ENCODE measurements at places on chromosomes 11 and 22.

DNA sequence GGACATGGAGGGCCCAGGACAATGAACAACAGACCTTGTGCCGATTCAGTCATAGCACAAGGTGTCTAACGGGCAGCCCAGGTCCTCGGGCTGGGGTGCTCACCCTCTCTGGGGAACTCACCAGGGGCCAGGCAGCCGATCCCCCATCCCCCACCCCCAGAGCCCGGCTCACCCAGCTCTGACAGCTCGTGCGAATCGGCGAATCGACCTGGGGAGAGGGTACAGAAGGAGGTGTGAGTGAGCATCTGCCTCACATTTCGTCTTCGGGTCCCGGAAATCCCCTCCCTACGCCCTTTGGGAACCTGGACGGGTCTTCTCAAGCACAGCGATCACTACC is 423 bp downstream of the PEX16 start:
- no peak for DNase-seq

DNA sequence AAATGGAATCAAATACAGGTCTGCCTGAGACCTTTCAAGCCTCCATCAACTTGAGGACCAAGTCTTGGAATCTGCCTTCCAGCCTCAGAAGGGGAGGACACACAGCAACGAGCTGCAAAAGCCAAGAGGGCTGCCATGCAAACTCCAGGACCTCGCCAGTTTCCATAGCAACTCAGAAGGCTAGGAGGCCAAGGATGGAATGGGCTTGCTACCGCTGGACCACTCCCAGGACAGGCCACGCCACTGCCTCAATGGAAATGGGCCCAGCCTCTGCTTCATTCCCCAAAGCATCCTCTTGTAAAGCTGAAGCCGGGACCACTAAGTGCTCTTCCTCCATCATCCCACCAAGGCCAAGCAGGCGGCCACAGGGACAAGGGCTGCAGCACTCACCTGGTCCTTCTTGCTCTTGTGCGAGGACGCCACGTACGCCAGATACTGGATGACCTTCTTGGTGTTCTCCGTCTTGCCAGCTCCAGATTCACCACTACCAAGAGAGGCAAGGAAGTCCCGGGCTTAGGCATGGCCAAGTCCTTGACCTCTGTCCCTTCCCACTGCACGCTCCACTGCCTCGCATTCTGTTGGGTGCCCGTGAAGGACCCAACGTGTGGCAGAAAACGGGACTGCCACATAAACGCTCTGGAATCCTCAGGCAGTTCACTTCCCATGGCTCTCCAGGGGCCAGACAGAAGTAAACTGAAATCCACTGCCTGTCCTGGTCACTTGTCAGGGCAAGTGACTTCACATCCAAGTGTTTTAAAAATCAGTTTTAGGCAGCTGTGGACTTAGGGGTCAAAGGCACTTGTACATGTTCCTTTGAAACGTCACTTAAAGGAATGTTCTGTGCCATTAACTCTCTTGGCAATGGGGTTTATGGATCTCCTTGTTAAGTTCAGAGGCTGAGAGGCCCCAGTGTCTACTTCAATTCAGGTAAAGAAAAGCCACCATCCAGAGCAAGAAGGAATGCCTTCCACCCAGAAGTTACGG is 61.3 kb downstream of the MYH9 start:
- DNase-seq: no peak

GRCh38 chr11:84714316-84714780 is 912.8 kb downstream of the DLG2 start:
- no peak for DNase-seq

DNA sequence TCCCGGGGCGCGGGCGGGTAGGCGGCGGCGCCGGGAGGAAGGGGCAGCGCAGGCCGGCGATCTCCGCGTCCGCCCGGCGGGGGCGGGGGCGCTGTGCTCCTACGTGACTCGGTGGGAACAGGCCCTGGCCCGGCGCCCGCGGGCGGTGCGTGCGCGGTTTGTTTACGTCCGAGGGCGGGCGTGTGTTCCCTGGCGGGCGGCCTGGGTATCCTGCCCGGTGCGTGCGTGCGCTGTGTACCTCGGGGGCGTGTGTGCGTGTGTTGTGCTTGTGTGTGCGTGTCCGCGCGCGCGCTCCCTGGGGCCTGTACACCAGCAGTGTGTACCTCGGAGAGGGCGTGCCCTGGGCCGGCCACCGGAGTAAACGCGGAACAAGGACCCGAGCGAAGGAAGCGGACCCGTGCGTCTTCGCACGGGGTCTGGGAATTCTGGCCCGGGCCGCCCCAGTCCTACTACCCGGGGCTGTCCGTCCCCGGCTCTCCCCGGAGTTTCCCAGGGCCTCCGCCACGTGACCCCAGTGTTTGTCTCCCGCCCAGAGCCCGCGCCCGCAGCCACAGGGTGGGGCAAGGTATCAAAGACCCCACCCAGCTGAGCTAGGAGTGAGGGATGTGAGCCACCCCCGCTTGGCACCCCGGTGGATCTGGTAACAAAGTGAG is 769 bp downstream of the MAFF start:
- peak; percentile 56 for DNase-seq

DNA sequence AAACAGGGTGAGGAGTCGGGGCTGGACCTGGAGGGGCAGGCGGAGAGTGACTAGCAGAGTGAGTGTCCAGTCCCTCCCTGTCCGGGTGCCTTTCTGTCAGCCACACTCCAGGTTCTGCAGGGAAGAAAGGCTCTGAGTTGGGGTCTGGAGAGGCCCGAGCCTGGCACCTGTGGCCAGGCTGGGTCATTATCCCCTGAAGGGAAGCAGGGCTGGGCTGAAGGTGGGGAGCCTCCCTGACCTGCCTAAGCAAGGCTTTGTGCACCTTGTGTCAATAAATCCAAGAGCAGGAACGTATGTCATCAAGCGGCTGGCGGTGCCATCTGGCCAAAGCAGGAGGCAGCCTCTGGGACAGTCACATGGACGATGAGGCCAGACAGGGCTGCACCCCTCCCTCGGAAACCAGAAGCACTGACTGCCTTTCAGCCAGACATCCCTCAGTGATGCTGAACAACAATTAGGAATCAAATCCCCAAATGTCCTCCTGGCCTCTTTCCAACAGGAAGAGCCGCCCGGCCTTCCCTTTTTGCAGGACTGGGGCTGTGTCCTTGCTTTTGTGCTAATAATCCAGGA is 73.9 kb upstream of the FGF3 start:
- DNase-seq: no peak

GRCh38 chr11:9059406-9059805 is 32.0 kb downstream of the SCUBE2 start:
- DNase-seq: no peak

GRCh38 chr11:86314636-86315035 is 12.6 kb downstream of the HIKESHI start:
- DNase-seq: no peak

- DNase-seq: no peak
These were observed 36.3 kb upstream of the LYVE1 start for GRCh38 chr11:10604798-10605197.

GRCh38 chr11:114174712-114175495 is 115.4 kb downstream of the ZBTB16 start:
- no peak for DNase-seq

DNA sequence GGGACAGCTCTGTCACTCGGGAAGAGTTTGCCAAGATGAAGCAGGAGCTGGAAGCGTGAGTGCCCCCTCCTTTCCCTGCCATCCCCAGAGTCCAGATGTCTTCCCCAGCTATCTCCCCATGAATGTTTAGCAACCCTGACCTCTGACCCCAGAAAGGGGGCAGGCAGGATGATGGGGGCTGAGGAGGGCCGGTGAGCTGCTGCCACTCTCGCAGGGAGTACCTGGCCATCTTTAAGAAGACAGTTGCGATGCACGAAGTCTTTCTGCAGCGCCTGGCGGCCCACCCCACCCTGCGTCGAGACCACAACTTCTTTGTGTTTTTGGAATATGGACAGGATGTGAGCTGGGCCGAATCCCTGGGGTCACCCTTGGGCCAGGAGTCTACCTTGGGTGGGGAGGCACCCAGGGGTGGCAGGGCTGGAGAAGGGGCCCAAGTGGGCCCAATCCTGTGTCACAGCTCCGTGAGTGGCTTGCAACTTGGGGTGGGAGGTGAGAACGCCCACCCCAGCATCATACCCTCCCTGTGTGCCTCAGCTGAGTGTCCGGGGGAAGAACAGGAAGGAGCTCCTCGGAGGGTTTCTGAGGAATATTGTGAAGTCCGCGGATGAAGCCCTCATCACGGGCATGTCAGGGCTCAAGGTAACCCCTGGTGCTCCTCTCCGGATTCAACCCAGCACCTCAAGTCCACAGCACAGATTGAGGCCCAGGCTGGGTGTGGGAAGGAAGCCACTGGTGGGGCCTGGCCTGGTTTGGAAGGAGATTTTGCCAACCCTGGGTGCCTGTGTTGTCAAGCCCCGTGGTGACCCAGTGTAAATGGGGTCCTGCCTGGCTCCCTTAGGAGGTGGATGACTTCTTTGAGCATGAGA is 7.5 kb downstream of the CFL1 start:
- DNase-seq: no peak

DNA sequence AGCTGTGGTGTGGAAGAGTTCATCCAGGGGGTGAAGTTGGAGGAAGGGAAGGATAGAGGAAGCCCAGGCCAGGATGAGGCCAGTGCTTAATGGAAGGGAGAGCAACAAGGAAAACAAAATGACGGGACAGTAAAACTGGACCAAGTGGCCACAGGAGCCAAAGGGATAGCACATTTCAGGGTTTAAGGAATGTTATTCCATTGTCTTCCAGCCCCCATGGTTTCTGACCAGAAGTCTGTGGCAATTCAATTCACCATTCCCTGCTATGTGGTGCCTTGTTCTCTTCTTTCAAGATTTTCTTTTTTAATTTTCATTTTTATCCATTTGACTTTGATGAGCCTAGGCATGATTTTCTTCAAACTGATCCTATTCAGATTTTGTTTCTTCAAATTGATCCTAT is 22.5 kb downstream of the IGF2 start:
- DNase-seq: no peak

GRCh38 chr11:34558673-34559072 is 45.1 kb upstream of the ELF5 start:
- DNase-seq: no peak

DNA sequence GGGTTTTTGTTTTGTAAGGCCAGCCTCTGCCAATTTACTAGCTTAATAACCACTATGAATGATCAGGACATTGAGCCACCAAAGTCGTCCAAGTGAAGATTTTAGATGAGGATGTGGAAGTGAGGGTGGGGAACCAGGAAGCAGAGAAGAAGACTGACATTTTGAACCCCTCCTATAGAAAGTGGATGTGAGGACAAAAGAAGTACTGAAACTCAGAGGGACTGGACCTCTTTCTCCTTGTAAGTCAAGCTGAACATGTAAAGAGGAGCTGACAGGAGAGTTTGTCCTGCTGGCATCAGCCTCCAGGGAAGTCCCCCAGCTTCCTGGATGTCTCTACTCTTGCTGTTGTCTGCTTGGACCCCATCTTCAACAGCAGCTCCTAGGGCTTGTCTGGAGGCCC is 338.2 kb upstream of the NCAM1 start:
- no peak for DNase-seq

DNA sequence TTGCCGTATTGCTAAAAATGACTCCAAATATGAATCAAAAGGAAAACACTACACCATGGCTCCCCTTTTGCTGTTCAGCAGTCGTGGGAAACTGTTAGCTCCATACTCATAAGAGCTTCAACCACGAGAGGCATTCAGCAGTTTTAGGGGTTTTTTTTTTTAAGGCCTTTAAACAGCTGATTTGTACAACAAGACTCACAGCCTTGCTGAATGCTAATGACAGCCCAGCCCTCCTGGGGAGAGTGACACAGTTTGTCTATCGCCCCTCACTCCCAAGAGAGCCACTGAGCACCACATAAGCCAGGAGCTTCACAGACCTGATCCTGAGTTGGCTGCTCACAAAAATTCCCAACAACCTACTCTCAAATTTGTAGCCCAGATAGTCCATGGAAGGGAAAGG is 32.4 kb downstream of the GALNT18 start:
- DNase-seq: no peak

GRCh38 chr22:36197514-36198146 is 4.0 kb downstream of the APOL4 start:
- DNase-seq: no peak

GRCh38 chr11:134479206-134480135 is 67.4 kb upstream of the B3GAT1 start:
- no peak for DNase-seq

DNA sequence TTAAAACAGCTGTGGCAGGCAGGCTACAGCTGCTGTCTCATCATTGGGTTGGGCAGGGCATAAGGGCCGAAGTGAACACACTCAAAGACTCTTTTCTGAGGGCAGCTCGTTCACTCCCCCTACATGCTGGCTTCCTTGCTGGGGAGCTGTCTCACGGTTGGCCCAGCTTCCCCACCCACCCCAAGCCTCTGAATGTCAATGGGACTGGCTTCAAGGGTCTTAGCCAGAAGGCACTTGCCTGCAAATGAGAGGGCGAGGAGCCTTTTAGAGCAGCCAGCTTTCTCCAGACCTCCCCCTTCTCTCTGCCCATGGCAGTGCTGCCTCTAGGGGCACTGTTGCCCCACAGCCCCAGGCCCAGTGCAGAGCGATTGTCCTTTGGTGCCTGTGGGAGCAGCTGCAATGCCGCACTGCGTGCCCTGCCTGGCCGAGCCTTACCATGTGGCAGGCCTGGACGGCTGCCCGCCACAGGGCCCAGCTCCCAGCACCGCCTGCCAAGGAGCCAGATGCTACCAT is 94.7 kb upstream of the RASSF10 start:
- no peak for DNase-seq

GRCh38 chr11:118953265-118953664 is 2.8 kb upstream of the UPK2 start:
- DNase-seq: no peak

DNA sequence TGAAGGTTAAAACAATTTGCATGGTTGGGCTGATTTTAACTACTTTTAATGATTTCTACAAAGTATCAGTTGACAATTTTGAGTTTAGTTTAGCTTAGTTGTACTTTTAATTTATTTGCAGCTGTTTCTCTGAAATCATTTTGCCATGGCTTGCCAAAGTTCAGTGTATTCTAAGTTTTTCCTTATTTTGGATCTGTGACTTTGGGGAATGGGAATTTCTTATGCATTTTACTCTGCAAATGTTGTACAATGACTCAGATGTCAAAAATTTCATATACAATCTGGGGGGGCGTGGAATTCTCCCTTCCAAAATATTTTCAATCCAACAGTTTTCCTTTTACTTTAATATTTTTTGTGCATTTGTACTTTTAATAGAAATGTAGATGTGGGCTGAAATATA is 8.9 kb upstream of the DCHS1 start:
- no peak for DNase-seq

- no peak for DNase-seq
These were observed 205.7 kb downstream of the SNX19 start for GRCh38 chr11:130710497-130711012.

- DNase-seq: no peak
These were observed 129.6 kb downstream of the SLC17A6 start for GRCh38 chr11:22467741-22468140.

DNA sequence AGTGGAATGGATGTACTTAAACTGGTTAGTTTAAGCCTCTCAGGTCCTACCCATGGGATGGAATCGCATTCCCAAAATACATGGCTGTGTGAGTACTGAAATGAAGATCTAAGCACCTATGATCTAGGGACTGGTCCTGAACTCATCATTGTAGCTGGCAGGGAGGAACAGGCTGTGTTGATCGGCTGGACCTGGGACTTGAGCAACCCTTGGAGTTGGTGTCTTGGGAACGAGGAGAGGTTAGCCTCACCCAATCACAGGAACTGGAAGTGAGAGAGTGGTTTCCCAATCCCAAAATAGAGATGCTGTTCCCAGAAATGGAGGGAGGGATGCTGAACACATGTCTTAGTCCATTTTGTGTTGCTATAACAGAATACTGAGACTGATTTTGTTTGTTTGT is 16.4 kb upstream of the ASCC2 start:
- DNase-seq: no peak

- DNase-seq: no peak
These were observed 158.8 kb downstream of the CACNA1I start for GRCh38 chr22:39729141-39729934.

GRCh38 chr11:67504950-67505581 is at the start of gene PITPNM1:
Gene PITPNM1 (minus strand): TSS chr11:67505363. CDS start chr11:67504180, 1,183 bp downstream.
- DNase-seq: peak; percentile 83

- no peak for DNase-seq
These were observed 3.8 kb downstream of the CYB5R3 start for GRCh38 chr22:42645341-42645937.
